ENCODE measurements at places on chromosomes 11 and 22.

GRCh38 chr11:20617346-20618005 is 18.1 kb downstream of the SLC6A5 start:
- DNase-seq, result no peak

DNA sequence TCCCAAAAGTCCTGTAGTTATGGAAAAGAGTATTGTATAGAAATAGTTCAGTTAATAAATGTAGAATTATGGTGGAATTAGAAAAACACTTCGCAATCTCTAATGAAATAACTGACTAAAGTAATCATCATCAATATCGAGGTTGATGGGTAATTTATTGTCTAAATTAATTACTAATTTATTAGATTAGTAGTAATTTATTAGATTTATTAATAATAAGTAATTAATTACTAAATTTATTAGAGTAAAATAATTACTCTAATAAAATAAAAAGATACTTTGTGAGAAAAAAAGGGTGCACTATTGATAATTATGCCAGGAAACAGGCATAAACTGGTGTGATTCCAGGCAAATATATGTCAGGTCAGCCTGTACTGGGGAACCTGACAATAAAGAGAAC is 455.6 kb downstream of the AASDHPPT start:
- DNase-seq, result no peak

DNA sequence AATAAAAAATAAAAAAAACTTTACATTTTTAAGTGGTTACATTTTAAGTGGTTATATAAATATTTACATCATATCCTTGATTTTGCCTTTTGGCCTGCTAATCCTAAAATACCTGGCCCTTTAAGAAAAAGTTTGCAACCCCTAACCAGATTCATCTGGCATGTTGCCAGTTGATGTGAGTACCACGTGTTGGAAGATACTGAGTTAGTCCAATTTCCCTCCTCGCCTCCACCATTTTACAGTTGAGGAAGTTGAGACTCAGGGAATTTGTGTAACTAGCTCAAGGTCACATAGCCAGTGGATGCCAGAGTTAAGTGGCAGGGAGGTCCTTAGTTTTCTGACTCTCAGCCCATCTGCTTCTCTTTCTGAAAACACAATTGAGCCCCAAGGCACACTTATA is 5.1 kb downstream of the ELF5 start:
- no peak for DNase-seq

DNA sequence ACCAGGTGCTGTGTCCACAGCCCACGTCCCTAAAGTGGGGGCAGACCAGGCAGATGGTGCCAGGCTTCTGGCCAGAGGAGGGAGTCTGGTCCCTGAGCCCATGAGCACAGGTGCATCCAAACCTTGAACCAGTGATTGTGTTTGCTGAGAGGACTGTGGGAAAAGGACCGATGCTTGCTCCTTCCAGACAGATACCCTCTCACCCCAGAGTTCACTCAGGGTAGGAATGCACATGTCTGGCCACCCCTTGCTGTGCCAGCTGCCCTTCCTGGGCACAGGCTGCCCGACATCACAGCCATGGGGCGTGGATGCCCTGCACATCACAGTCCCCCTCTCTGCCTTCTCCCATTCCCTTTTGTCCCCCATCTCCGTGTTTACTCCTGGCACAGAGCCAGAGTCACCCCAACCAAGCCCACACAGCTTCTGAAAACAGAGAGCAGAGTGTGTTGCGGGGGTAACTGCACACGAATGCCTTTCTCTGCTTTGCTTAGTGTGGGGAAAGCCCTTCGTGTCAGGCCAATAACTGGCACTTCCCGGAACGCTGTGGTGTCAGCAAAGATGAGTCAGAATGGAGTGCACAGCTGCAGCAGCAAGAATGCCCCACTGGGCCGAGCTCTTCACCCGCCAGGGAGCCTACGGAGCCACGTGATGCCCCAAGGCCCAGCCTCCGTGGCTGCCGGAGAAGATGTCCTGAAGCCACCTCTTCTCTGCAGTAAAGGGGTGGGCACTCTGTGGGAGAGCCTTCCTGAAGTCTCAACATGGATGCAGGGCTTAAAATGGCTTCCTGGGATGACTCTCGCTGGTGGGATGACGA is 7.6 kb downstream of the CARS1 start:
- DNase-seq, result peak; percentile 35

- DNase-seq, result no peak
Observed at GRCh38 chr22:20486229-20486628, 9.4 kb downstream of the KLHL22 start.

DNA sequence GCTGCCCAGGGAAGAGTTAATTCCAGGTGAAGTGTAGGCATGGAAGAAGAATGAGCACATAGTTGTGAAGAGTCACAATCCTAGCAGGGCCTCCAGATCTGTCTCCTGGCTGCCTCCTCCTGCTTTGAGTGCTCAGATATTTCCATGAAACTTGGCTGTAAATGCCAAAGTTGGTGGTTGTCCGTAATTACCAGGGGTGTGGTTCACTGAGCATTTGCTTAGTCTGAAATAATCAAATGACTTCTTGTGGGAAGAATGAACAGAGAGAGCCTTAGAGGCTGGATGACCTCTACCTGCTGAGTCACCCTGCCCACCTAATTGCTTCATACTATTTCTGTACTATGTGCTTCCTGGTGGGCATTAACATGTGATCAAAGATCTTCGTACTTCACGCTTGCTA is 50.9 kb downstream of the APIP start:
- DNase-seq, result no peak
